ENCODE measurements at places on chromosomes 4 and X.

GRCh38 chr4:10030972-10031667 lies 9.8 kb upstream of the SLC2A9 start:
- no peak for DNase-seq

DNA sequence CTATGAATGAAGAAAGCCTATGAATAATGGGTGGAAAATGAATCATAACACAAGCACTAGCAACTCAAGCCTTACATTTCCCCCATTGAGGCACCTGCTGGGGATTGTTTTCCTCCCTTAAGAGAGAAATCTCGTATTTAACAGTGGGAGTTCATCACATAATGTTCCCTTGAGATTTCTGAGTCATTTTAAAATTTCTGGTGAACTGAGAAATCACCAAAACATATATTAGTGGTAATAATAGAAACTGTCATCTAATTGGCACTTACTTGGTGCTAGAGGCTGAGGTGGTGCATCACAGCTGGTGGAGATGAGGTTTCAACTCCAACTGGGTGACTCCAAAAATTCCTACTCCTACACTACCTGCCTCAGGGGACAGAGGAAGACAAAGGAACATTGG lies 561.3 kb upstream of the LCORL start:
- DNase-seq, result no peak

DNA sequence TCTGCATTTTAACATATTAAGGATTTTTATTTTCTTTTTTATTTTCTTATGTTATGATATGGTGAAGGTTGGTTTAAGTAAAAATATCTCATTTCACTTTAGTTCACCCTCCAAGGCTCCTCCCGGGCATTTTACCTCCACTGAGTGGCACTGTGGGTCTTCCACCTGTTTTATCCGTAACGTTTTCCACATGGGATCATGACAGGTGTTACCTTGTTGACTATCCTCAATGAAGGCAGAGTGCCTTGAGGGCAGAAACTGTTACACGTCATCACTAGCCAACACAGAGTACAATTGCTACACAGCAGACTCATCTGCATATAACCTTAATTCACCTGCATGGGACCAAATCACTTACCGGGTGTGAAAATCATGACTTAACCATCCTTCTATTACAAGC lies 105.8 kb downstream of the GEMIN8 start:
- DNase-seq, result no peak

DNA sequence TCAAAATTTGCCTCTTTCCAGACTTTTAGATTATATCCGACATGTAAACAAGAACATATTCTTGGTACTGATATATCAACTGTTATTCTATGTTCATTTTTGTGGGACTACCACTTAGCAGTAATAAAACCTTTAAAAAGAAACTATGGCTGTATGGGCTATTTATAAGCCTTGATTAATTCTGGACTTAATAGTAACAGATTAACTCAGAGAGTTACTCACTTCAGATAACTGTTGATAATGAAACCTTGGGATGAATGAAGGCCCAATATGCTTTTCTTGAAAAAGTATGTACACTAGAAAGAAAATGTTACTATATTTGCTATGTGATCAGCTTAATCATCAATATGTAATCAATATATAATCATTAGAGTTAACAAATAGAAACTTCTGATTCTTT lies 595.9 kb upstream of the BOD1L1 start:
- DNase-seq, result no peak

DNA sequence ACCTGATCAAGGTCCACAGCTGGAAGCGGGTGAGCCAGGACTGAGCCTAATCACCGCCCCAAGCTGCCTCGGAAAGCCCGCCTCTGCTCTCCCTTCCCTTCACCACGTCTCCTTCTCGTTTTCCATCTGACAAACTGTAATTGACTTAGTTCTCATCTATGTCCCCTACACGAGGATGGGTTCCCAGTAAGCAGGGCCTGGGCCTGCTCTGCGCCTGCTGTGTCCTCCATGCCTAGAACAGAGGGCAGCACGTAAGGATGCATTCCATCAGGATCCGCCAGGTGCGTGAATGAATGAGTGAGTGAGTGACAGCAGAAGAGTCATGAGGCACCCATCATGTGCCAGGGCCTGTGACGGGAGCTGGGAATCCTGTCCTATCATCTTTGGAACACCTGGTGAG lies 86.7 kb downstream of the JAKMIP1 start:
- no peak for DNase-seq

Measured in Kasumi-1 (cell line).